ENCODE measurements at places on chromosomes 5 and 9. TPM values are rescaled to one million over a fixed set of nuclear protein-coding genes. Genes with fewer than 3 reads are reported as not detected.

DNA sequence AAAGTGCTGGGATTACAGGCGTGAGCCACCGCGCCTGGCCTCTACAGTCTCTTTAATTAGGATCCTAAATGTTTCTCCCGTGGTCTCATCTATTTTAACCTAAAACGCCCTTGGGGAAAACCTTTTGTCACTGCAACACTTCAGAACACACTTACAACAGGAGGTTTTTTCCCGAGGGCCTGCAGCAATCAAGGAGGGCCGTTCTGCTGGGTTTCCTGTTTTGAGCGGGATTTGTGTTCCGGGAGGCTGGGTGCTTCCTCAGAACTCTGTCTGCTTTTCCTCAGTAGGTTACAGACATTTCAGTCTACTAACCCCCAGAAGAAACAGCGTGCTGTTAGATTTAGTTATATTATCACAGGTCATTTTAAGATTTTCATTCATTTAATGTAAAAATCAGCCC, 65.4 kb upstream of the IRX4 start:
- DNase-seq, result no peak

DNA sequence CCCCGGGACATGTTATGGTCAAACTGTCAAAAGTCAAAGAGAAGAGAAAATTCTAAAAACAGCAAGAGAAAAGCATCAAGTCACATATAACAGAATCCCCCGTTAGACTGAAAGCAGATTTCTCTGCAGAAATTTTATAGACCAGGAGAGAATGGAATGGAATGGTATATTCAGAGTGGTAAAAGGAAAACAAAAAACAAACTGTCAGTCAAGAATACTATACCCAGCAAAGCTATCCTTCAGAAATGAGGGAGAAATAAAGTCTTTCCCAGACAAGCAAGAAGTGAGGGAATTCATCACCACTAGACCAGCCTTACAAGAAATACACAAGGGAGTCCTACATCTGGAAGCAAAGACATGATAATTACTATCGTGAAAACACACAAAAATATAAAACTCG, 208.0 kb downstream of the CACNA1B start:
- no peak for DNase-seq

The LRRC70 gene
- total RNA-seq, result 0.85 TPM

The SHROOM1 gene
- 0.42 TPM for total RNA-seq

GRCh38 chr5:139133282-139133681, 64.9 kb downstream of the SIL1 start:
- DNase-seq, result no peak

GRCh38 chr9:4984171-4984620, 876 bp upstream of the JAK2 start:
- no peak for DNase-seq

The NIPSNAP3A gene
- 20.8 TPM for total RNA-seq

The PCDHA12 gene
- not detected for total RNA-seq

The IFNB1 gene
- not detected for total RNA-seq

The TMEM38B gene
- total RNA-seq, result 14.2 TPM

- no peak for DNase-seq
These were observed 36.9 kb upstream of the IFNK start for GRCh38 chr9:27487128-27487640.

The ADAMTS13 gene
- 2.3 TPM for total RNA-seq
